ENCODE measurements at places on chromosomes 16 and 17. TPM values are rescaled to one million over a fixed set of nuclear protein-coding genes. Genes with fewer than 3 reads are reported as not detected.
A peak's percentile ranks its signal among the peaks of the same experiment; 100 is the strongest.

KRTAP3-2 gene
- total RNA-seq: not detected

GRCh38 chr17:64775701-64776570 is 113.8 kb upstream of the SMURF2 start:
- H3K27me3 ChIP-seq: no peaks in the 10 kb centered on the region
- DNase-seq: no peak
- H3K4me3 ChIP-seq: no peak overlapping the region
- H3K27ac ChIP-seq: no peak overlapping the region

GRCh38 chr16:66874079-66874775 is 6.1 kb upstream of the PDP2 start:
- peaks cover 17% of the 10 kb centered on the region for H3K4me1 ChIP-seq
- no peaks in the 10 kb centered on the region for H3K36me3 ChIP-seq
- no peak overlapping the region for H3K27ac ChIP-seq

- peaks cover 33% of the 10 kb centered on the region for H3K4me1 ChIP-seq
- H3K27ac ChIP-seq: no peak overlapping the region
- no peaks in the 10 kb centered on the region for H3K27me3 ChIP-seq
- no peak overlapping the region for H3K4me3 ChIP-seq
Observed at GRCh38 chr17:74215342-74215727, 2.0 kb downstream of the TTYH2 start.

SDR42E1 gene
- total RNA-seq: 11.9 TPM

GRCh38 chr16:81597079-81597658 is 152.6 kb downstream of the CMIP start:
- H3K27ac ChIP-seq: no peak overlapping the region
- H3K4me3 ChIP-seq: no peak overlapping the region
- no peaks in the 10 kb centered on the region for H3K36me3 ChIP-seq
- no peaks in the 10 kb centered on the region for H3K4me1 ChIP-seq

GRCh38 chr17:45930420-45930951 is 36.1 kb downstream of the MAPT start:
- no peak for DNase-seq
- H3K4me1 ChIP-seq: no peaks in the 10 kb centered on the region
- no peaks in the 10 kb centered on the region for H3K36me3 ChIP-seq
- H3K27ac ChIP-seq: no peak overlapping the region
- H3K27me3 ChIP-seq: no peaks in the 10 kb centered on the region

GRCh38 chr16:87583453-87584131 is 18.7 kb upstream of the JPH3 start:
- no peak overlapping the region for H3K27ac ChIP-seq
- no peaks in the 10 kb centered on the region for H3K36me3 ChIP-seq
- H3K27me3 ChIP-seq: peaks cover 2% of the 10 kb centered on the region

DNA sequence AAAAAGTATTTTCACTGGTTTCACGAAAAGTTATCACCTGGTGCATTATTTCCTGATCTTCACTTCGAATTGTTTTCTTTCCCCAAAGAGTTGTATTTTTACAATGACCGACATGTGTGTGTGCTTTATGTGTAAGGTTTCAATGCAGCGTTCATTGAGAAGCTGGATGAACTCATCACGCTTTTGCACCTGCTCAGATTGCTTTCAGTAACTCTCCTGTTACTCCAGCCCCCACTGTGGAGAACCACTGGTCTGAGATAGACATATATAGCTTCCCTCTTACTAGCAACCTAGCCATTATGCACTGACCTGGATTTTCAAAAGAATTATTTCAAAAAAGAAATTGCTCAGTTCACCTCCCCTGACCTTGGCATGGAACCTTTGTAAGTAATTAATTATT is 178.3 kb upstream of the CHMP6 start:
- no peak overlapping the region for H3K4me3 ChIP-seq
- H3K36me3 ChIP-seq: peaks cover 6% of the 10 kb centered on the region
- DNase-seq: no peak
- no peak overlapping the region for H3K27ac ChIP-seq
- peaks cover 19% of the 10 kb centered on the region for H3K4me1 ChIP-seq

- no peaks in the 10 kb centered on the region for H3K36me3 ChIP-seq
- no peak overlapping the region for H3K4me3 ChIP-seq
- H3K4me1 ChIP-seq: no peaks in the 10 kb centered on the region
Observed at GRCh38 chr16:19115148-19116021, 1.6 kb downstream of the ITPRIPL2 start.

TNFRSF17 gene
- not detected for total RNA-seq

GRCh38 chr17:17684906-17685774 is 3.9 kb downstream of the RAI1 start:
- peaks cover 20% of the 10 kb centered on the region for H3K4me1 ChIP-seq
- H3K27ac ChIP-seq: no peak overlapping the region
- DNase-seq: no peak

- peaks cover 22% of the 10 kb centered on the region for H3K27me3 ChIP-seq
- DNase-seq: peak; percentile 63
- peak overlapping the region; percentile 29 for H3K4me3 ChIP-seq
- no peak overlapping the region for H3K27ac ChIP-seq
- no peaks in the 10 kb centered on the region for H3K36me3 ChIP-seq
Observed at GRCh38 chr17:48011405-48012150, 26.0 kb downstream of the COPZ2 start.

DNA sequence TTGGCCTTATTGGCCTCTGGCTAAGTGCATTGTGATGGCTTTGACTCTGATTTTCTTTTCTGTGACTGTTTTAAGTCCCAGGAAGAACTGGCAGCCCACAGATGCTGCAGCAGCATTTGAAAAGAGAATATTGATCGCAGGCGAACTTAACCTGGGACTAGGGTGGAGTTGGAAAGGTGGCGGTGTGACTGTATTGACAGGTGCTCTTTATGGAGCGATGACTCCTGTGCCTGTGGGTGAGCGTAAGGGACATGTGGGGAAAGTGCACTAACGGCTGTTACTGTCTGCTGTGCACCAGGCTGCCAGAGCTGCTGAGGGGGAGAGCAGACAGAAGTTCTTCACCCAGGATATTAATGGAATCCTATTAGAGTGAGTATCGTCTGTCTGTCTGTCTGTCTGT is 21.3 kb downstream of the UBN1 start:
- no peak overlapping the region for H3K4me3 ChIP-seq
- no peaks in the 10 kb centered on the region for H3K27me3 ChIP-seq
- no peaks in the 10 kb centered on the region for H3K4me1 ChIP-seq
- DNase-seq: no peak
- H3K27ac ChIP-seq: no peak overlapping the region

MYCBPAP gene
- total RNA-seq: 0.83 TPM

GRCh38 chr16:24504472-24505345 is 34.7 kb upstream of the RBBP6 start:
- no peaks in the 10 kb centered on the region for H3K4me1 ChIP-seq
- H3K36me3 ChIP-seq: no peaks in the 10 kb centered on the region
- no peaks in the 10 kb centered on the region for H3K27me3 ChIP-seq
- no peak overlapping the region for H3K27ac ChIP-seq

ZNF385C gene
- total RNA-seq: not detected

ZNF18 gene
- total RNA-seq: 5.7 TPM

DNA sequence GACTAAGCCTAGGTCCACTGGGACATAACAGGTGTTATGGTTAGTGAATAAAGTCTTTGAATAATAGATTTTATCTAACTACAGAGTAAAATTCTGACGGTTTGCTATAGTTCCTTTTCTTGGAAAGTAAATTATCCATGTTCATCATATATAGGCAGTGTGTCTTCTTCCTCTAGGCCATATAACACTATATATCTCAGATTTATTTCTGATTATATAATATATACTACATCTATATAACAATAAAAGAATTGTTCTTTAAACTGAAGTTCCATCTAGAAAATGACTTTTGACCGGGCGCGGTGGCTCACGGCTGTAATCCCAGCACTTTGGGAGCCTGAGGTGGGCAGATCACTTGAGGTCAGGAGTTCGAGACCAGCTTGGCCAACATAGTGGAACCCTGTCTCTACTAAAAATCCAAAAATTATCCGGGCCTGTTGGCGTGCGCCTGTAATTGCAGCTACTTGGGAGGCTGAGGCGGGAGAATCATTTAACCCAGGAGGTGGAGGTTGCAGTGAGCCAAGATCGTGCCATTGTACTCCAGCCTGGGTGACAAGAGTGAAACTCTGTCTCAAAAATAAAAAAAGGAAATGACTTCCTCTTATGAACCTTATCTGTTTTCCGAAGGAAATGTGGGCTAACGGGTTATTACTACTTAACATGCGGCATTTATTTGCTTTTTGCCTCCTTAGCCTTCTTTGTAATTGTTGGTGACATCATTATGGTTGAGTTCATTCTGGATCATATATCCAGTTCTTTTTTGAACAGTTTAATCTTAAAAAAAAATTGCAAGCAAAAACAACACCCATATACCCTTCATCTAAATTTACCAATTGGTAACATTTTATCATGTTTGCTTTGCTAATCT is 29.2 kb downstream of the NOL11 start:
- DNase-seq: no peak
- H3K4me3 ChIP-seq: no peak overlapping the region
- H3K27me3 ChIP-seq: no peaks in the 10 kb centered on the region
- no peaks in the 10 kb centered on the region for H3K4me1 ChIP-seq

- H3K4me1 ChIP-seq: no peaks in the 10 kb centered on the region
- H3K27ac ChIP-seq: no peak overlapping the region
- no peak overlapping the region for H3K4me3 ChIP-seq
- no peaks in the 10 kb centered on the region for H3K27me3 ChIP-seq
Observed at GRCh38 chr17:27782791-27783206, 17.5 kb downstream of the NOS2 start.

DNA sequence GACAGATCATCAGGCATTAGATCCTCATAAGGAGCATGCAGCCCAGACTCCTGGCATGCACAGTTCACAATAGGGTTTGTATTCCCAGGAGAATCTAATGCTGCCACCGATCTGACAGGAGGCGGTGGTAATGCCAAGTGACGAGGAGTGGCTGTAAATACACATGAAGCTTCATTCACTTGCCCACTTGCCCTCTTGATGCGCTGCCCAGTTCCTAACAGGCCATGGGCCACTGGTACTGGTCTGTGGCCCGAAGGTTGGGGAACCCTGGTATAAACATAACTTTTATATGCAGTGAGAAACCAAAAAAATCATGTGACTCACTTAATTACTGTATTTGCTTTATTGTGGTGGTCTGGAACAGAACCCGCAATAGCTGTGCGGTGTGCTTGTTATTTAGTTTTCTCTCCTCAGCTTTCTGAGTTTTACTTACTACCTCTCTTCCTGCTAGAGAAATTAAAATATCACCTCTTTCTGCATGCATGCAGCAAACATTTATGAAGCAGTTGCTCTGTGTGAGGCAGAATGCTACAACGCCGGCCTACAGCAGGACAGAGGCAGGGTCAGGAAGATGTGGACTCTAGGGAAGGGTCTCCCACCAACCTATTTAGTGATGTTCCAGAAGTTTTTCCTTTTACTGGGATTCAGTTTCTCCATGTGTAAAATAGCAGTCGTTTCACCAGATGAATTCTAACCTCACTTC is 151.3 kb downstream of the MAF start:
- no peaks in the 10 kb centered on the region for H3K36me3 ChIP-seq
- no peaks in the 10 kb centered on the region for H3K27me3 ChIP-seq
- no peaks in the 10 kb centered on the region for H3K4me1 ChIP-seq
- DNase-seq: no peak
- no peak overlapping the region for H3K27ac ChIP-seq

- H3K4me3 ChIP-seq: no peak overlapping the region
- peaks cover 19% of the 10 kb centered on the region for H3K4me1 ChIP-seq
- no peak for DNase-seq
- H3K36me3 ChIP-seq: no peaks in the 10 kb centered on the region
- H3K27me3 ChIP-seq: no peaks in the 10 kb centered on the region
Observed at GRCh38 chr16:30894540-30895368, 877 bp upstream of the BCL7C start.

MYOCD gene
- total RNA-seq: not detected

DNA sequence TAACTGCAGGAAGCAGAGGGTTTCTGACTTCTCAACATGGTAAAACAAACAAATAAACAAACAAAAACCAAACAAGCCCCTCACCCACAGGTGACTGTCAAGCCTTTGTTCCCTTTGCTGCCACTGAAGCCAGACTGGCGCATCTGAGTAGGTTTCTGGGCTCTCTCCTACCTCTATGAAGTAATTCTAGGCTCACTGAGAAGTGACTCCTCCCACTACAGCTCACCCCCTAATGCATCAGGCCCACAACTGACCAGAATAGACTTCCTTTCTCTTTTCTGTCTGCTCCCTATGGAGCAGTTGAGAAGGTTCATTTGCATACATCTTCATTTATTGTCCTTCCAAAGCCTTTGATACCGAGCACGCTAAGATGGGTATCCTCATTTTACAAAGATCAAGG is 77.0 kb upstream of the CCL2 start:
- H3K4me1 ChIP-seq: no peaks in the 10 kb centered on the region
- H3K36me3 ChIP-seq: no peaks in the 10 kb centered on the region
- H3K27me3 ChIP-seq: no peaks in the 10 kb centered on the region
- no peak for DNase-seq
- no peak overlapping the region for H3K4me3 ChIP-seq

DNA sequence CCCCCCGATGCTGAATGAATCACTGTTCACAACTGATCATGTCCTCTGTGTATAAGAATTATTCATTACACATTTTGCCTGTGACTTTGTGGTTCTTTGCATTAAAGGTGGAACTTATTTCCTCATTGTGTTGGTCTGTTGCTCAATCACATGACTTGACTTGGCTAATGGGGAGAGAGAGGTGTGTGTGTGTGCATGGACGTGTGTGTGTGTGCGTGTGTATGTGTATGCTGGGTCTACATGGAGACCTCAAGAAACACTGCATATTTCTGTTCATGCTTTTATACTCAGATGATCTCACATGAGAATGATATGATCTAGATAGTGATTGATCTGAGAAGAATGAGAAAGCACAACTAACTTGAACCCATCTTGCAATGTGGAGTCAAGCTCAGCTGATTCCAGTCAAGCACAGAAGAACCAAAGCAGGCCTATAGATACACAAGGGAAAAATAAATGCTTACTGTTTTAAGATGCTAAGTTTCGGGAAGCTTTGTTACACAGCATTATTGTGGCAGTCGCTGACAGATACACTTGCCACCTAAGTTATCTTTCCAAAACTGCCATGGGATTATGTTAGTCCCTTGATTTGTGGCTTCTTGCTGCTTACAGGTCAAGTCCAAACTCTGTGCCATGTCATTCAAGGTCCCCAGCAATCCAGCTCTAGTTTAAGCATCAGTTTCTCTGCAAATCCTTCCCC is 167.9 kb upstream of the ZFHX3 start:
- H3K36me3 ChIP-seq: no peaks in the 10 kb centered on the region
- H3K4me3 ChIP-seq: no peak overlapping the region
- H3K27ac ChIP-seq: no peak overlapping the region
- DNase-seq: no peak

DNA sequence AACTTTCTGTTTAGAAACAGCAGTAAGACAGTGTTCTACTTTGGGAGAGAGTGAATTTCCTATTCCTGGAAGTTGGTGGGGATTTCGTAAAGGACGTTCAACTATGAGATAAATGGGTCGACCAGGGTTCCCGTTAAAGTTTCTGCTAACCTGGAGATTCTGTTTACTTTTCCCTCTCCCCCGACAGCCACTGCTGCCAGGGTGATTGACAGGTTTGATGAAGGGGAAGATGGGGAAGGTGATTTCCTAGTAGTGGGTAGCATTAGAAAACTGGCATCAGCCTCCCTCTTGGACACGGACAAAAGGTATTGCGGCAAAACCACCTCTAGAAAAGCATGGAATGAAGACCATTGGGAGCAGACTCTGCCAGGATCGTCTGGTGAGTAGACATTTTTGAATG is 1.3 kb downstream of the AATF start:
- peaks cover 29% of the 10 kb centered on the region for H3K36me3 ChIP-seq
- DNase-seq: no peak
- peaks cover 39% of the 10 kb centered on the region for H3K4me1 ChIP-seq

- DNase-seq: no peak
- no peak overlapping the region for H3K27ac ChIP-seq
- H3K4me3 ChIP-seq: no peak overlapping the region
Observed at GRCh38 chr17:39194089-39194984, 3.1 kb downstream of the CACNB1 start.

GRCh38 chr16:66918803-66919568 is at the start of gene CDH16:
Gene CDH16, minus strand, starts transcription at chr16:66918885. Its CDS starts 820 bp downstream, at chr16:66918065.
- no peaks in the 10 kb centered on the region for H3K4me1 ChIP-seq
- no peaks in the 10 kb centered on the region for H3K36me3 ChIP-seq
- H3K27me3 ChIP-seq: peaks cover 5% of the 10 kb centered on the region
- H3K4me3 ChIP-seq: no peak within 1 kb of the TSS
- no peak for DNase-seq
